ENCODE measurements at places on chromosomes 1 and 21.

- no peak for DNase-seq
Observed at GRCh38 chr1:61088163-61088974, 6.0 kb downstream of the NFIA start.

GRCh38 chr1:199007423-199007822 is 368.6 kb downstream of the PTPRC start:
- DNase-seq, result no peak

GRCh38 chr1:150596095-150596892 is 16.9 kb upstream of the MCL1 start:
- no peak for DNase-seq

GRCh38 chr1:151980287-151981177 is 13.1 kb downstream of the S100A10 start:
- DNase-seq, result no peak

DNA sequence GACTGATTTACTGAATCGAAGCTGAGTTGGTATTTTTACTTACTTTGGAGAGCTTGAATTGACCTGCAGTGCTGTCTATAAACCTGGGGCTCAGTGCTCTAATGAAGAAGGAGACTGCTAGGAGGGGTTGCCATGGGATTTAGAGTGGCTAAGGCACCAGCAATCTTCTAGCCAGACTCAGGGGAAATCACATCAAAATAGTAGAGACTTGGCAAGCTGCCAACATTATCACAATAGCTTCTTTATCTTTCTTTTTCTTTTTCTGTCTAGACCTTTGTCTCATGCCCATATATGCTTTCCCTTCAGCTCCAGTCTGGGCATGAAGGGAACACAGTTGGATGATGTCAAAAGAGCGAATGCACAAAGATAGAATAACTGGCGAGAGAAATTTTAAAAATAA is 301.1 kb upstream of the DPYD start:
- DNase-seq, result no peak

GRCh38 chr1:158035976-158036583 is 42.6 kb downstream of the KIRREL1 start:
- peak; percentile 31 for DNase-seq

DNA sequence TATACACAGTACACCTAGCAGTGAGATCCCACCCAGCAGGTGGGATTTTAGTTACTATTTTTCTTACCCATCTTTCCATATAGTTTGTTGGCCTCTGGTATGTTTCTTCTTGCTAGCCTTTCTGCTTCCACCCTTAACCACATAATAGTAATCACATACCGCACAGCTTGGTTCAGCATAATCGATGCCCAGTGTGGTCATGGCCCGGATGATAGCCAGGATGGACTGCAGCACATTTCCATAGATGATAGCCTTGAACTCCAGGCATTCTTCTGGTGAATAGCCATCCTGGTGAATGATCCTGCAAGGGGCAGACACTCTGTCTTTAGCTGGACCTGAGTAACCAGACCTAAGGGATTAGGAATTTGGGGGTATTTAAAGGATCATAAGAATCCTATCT is 9.5 kb downstream of the GNAT2 start:
- DNase-seq, result no peak

- no peak for DNase-seq
Observed at GRCh38 chr1:41872074-41872473, 46.6 kb downstream of the HIVEP3 start.

GRCh38 chr1:107477233-107477632 is 336.4 kb downstream of the NTNG1 start:
- DNase-seq, result peak; percentile 34

- DNase-seq, result peak; percentile 12
Observed at GRCh38 chr1:103448560-103448959, 76.9 kb upstream of the RNPC3 start.

DNA sequence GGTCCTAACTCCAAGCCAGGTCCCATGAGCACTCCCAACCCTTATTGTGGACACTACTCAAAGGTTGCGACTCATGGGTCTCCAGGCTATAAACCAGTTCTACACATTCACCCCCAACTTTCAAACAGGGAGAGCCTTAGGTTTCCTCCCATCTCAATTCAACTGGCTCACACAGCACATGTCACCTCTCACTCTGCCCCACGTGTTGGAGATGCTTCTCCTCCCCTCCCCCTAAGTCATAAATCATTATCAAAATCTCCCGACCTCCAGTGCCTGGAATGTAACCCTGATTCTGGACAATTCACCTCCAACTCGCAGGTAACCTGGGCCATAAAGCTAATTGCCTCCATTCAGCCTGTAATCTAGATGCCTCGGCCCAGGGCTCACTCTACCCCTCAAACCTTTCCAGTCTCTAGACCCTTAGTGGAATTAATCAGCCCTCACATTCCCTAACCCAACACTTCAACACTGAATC is 595 bp downstream of the AK2 start:
- peak; percentile 49 for DNase-seq

DNA sequence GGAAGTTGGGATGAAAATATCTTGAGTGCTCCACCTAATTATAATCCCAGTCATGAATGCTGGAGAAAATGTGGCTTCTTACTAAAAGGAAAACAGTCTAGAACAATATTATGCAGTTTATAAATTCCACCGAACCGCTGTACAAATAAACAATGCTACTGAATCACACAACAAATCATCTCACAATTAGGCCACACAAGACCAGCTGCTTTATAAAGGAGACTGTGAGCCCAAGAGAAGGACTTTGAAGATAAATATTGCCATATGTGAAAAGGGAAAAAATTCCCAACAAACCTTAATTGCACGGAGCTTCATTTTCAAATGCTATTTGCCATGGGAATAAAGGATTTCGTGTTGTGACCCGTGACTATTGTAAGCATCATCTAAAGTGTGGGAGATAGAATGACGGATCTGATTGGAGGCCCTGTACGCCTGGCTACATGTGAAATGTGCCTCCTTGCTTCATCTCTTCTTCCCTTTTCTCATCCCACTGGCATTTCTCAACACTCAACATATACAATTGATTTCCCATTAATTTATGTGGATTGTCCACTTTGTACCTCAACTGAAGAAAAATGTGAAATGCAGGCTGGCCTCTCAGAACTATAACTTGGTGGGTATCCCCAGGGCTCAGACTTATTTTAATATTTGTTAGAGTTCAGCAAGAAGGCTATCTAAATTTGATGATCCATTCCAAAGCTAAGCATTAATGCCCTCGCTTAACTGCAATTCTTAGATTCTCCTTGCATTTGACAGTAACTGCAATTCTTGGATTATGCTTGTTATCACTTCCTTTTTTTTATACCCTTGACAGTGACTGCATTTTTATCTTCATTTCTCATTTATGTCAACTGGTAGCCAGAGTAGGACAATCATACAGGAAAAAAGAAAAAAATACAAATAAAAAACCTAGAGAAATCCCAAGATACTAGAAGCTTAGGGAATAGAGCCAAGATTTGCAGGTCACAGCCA is 122.3 kb downstream of the TGFB2 start:
- DNase-seq, result no peak

DNA sequence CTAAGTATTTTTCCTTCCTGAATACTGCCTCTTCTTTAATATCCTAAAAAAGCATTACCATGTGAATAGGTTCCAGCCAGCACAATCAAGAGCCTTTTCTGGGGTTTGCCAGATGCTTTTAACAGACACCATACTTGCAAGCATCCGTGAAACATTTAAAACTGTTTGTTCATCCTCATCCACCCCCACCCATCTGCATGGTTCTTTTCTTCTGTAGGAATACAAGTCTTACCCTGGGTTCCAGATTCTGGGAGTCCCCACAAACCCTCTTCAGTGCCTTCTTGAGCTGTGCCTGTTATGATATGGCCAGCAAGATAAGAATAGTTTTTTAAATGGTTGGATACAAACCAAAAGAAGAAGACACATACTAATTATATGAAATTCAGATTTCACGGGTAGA is 354.9 kb upstream of the PLXNA2 start:
- no peak for DNase-seq

DNA sequence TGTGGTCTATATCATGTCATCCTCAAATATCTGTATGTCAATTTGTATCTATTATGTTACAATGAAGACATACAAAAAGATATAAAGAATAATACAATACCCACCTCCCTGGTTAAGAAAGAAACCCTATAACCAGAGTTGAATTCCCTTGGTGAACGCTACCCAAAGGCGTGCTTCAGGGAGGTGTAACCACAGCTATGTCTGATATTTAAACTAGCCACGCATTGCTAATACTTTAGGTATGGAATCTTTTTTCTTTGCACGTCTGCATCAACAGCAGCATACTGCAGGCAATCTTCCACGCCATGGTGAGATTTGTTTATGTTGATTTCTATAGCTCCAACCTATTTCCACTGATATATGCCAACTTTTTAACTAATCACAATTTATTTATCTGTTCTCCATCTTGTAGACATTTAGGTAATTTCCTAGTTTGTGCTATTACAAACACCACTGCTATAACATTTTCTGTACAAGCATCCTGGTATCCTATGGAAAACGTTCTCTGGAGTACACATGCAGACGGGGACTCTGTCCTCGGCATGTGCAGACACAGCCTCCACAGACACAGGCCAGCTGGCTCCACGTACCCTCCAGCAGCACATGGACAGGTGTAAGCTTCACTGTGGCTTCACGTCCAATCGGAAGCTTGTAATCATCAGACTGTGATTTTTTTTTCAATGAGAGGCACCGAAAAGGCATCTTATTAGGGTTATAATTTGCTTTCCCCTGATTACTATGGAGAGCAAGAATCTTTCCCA is 58.5 kb downstream of the HSF2BP start:
- DNase-seq, result no peak

- no peak for DNase-seq
Observed at GRCh38 chr1:208240662-208241355, 3.4 kb downstream of the PLXNA2 start.

GRCh38 chr1:62283986-62284385 is 35.2 kb downstream of the KANK4 start:
- no peak for DNase-seq

DNA sequence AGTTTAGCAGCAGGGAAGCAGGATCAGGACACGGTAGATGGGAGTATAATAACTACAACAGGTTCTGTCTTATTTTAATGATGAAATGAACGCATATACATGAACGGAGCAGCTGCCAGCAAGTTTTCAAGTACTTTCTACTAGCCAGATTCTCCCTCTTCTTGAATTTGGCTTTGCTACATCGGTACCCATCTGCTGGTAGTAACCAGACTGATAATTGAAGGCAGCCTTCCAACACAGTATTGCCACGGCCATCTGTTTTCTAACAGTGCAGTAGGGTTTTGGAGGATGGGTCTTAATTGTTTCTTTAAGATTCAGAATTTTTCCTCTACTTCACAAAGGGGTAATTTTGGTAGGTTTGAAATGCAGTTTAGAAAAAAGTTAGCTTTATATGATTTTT is 33.4 kb downstream of the CENPF start:
- no peak for DNase-seq

DNA sequence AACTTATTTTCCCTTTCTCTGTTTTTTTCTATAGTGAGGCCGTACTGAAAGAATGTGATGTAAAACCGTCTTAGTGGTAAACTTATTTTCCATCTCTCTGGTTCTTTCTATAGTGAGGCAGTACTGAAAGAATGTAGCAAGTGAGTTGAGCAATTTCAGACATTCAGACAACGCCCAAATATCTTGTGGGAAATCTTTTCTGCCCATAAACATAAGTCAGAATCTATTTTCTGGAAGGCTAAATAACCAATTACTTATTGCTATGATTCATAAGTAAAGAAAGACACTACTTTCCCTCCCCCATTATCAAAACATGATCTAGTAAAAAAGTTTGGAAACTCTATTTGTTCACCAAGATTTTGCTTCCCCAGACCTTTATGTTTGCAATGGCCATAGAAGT is 18.8 kb upstream of the SCCPDH start:
- no peak for DNase-seq

DNA sequence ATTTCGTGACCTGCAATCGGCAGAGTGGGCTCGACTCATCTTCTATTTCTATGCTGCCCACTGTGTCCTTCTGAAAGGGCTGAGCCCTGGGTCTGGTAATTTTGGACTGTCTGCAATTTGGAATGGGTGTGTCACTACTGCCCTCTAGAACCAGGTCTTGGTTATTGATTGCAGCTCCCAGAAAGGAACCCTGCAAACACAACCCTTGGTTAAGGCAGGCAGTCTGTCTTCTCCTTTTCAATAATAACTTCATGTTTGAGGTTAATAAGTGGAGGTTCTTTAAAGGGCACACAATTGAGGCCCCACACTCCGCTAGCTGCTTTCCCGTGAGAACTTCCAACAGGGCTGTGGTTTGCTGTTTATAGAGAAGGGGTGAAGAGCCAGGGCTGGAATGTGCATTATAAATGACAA is 79.9 kb upstream of the LYST start:
- peak; percentile 48 for DNase-seq

GRCh38 chr1:207026104-207026534 is 6.4 kb downstream of the C1orf116 start:
- DNase-seq, result no peak

- DNase-seq, result no peak
Observed at GRCh38 chr1:225685476-225686176, 32.7 kb upstream of the ENAH start.

GRCh38 chr1:93739472-93739871 is 57.8 kb upstream of the BCAR3 start:
- no peak for DNase-seq

GRCh38 chr1:6491480-6491962 is at the start of gene PLEKHG5:
TSS of gene PLEKHG5 (minus strand) at chr1:6491667. CDS start at chr1:6477571, 14,096 bp downstream.
- DNase-seq, result no peak

GRCh38 chr1:194723067-194723466 is 1536.7 kb upstream of the B3GALT2 start:
- no peak for DNase-seq

GRCh38 chr1:235802573-235803346 is 63.9 kb downstream of the LYST start:
- no peak for DNase-seq

GRCh38 chr1:61301824-61302657 is 219.7 kb downstream of the NFIA start:
- DNase-seq, result peak; percentile 28

DNA sequence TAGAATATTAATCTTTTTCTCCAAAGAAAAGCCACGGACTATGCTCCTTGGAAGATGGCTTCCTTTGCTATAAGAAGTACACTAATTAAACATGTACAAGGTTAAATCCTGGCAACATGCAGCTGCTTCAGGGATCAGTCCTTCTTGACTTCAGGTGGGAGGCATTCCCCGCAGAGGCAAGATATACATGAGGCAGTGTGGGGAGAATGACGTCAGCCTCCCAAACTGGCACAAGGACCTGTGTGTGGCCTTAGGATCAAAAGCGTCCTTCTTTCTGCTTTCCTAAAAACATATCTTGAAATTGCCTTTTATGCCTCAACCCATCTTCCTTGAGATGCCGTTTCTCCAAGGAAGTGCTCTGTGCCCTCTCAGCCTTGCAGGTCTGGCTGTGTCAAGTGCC is 90.3 kb downstream of the WLS start:
- DNase-seq, result no peak

GRCh38 chr1:167904652-167905130 is 9.2 kb downstream of the ADCY10 start:
- DNase-seq, result no peak

GRCh38 chr1:23392125-23392855 is 22.7 kb upstream of the ZNF436 start:
- DNase-seq, result no peak

DNA sequence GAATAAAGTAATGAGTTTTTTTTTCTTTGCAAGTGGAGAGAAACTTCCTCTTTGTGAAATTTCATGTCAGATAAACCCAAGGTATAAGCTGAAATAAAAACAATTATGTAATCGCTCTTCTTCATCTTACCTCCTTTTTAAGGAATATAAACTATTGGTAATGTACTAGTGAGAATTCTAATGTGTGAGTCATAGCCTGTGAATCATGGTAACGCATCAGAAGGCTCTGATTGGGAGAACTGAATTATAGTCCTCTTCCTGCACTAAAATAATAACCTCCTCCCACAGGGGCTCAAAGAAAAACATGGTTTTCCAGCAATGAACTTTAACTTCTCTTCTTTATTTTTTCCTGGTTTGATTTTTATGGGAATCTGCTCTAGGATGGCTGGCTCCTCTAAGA is 57.1 kb upstream of the COX20 start:
- DNase-seq, result no peak
